ENCODE measurements at places on chromosomes 11 and 22. TPM values are rescaled to one million over a fixed set of nuclear protein-coding genes. Genes with fewer than 3 reads are reported as not detected.

DNA sequence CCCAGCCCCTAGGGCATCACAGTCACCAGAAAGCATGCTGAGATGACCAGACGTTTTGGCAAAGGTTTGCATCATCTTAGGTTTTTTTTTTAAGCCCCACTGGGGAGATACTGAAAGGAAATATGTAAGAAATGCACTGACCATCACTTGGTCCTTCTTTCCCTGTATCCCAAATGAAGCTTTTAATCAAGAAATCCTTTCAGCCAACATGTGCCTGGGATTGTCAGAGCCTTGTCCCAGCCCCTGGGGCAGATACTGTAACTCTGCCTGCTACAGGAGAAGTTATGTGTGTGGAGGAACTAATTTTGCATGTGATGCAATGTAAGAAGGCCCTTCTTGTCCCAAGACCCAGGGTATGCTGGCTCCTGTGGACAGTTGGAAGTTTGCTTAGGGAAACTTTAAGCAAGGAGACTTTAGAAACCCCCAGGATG is 65.6 kb downstream of the PPFIBP2 start:
- peaks cover 73% of the 10 kb centered on the region for H3K4me1 ChIP-seq
- no peak for DNase-seq
- peak overlapping the region; percentile 83 for H3K27ac ChIP-seq
- H3K36me3 ChIP-seq = no peaks in the 10 kb centered on the region
- no peak overlapping the region for H3K4me3 ChIP-seq

- H3K36me3 ChIP-seq = peaks cover 11% of the 10 kb centered on the region
- no peak for DNase-seq
- no peaks in the 10 kb centered on the region for H3K4me1 ChIP-seq
- H3K4me3 ChIP-seq = no peak overlapping the region
These were observed 277.4 kb upstream of the NARS2 start for GRCh38 chr11:78851878-78852586.

DNA sequence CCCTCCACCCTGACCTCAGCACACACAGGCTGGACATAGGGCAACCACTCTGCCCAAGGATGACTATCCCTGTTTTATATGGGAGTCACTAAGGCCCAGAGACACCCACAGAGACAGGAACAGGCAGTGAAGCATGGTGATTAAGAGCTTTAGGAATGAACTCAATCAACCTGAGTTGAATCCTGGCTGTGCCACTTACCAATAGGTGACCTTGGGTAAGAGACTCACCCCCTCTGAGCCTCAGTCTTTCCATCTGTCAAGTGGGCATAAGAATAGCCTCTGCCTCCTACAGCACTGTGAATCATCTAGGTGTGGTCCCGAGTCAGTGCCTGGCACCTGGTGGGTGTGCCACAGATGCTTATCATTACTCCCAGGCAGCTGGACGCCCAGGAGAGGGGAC is 6.8 kb downstream of the CRYBB1 start:
- H3K27me3 ChIP-seq = no peaks in the 10 kb centered on the region
- no peak overlapping the region for H3K4me3 ChIP-seq
- no peak for DNase-seq
- H3K4me1 ChIP-seq = no peaks in the 10 kb centered on the region
- no peaks in the 10 kb centered on the region for H3K36me3 ChIP-seq

The OR5B21 gene
- total RNA-seq = not detected

The DEUP1 gene
- not detected for total RNA-seq

DNA sequence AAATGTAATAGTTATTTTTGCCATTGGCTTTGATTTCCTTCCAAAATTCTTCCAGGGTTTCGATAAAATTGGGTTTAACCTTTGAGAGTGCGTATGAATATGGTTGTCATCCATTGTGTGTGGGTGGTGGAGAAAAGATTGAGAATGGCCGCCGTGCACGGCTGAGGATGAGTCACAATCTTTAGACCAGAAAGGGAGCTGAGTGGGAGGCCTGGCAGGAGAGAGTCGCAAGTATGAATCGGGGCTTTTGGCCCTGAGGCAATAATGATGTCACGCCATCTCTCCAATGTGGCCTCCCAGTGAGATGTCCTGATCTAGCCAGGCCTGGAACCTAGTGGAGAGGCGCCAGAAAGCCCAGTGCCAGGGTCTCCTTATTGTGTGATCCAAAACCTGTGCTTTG is 33.1 kb upstream of the SMPD1 start:
- peaks cover 14% of the 10 kb centered on the region for H3K4me1 ChIP-seq
- no peaks in the 10 kb centered on the region for H3K27me3 ChIP-seq
- DNase-seq = peak; percentile 53
- H3K36me3 ChIP-seq = no peaks in the 10 kb centered on the region
- H3K27ac ChIP-seq = peak overlapping the region; percentile 89

The OR5P2 gene
- not detected for total RNA-seq

The GRIA4 gene
- total RNA-seq = not detected

The ABCG4 gene
- not detected for total RNA-seq

DNA sequence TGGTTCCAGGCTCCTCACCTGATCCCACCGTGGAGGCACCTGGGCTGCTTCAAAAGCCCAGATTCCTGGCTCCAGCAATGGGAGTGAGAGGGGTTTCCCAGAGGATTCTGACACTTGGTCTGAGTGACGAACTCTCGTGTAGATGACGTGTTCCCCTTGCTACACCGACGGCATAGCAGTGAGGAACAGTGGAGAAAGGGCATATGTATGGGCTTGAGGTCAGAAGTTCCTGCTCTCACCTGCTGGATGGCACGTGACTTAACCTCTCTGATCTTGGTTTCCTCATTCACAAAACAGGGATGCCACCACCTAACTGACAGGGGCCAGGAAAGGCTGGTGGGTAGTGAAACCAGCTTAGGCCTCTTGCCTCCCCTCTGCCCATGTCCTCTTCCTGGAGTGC is 30.0 kb upstream of the ARFGAP3 start:
- H3K36me3 ChIP-seq = peaks cover 73% of the 10 kb centered on the region
- H3K27me3 ChIP-seq = no peaks in the 10 kb centered on the region
- no peaks in the 10 kb centered on the region for H3K4me1 ChIP-seq
- H3K4me3 ChIP-seq = no peak overlapping the region
- no peak for DNase-seq
- H3K27ac ChIP-seq = no peak overlapping the region

The SF3A1 gene
- 92.9 TPM for total RNA-seq

- no peaks in the 10 kb centered on the region for H3K36me3 ChIP-seq
- H3K4me3 ChIP-seq = no peak overlapping the region
- no peak overlapping the region for H3K27ac ChIP-seq
- no peaks in the 10 kb centered on the region for H3K27me3 ChIP-seq
These were observed 58.7 kb upstream of the SLC5A12 start for GRCh38 chr11:26780376-26781085.

The KCTD14 gene
- 0.96 TPM for total RNA-seq

DNA sequence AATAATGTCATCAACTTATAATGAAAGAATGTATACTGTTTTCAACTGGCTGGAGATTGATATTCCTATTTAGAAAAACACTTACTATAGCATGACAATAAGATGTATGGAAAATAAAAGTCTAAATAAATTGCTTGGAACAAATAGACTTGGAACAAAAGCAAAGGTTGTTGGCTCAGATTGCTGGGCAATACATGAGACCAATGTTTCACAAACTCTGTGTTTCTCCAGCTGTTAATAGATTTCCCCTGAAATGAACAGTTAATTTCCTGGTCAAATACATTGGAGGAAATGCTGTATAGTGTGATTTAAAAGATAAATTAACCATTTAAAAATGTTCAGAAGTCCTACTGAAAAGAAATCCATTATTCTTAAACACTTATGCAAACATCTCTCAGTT is 40.1 kb upstream of the CTSC start:
- no peak for DNase-seq
- H3K4me3 ChIP-seq = no peak overlapping the region
- H3K4me1 ChIP-seq = no peaks in the 10 kb centered on the region
- H3K27me3 ChIP-seq = no peaks in the 10 kb centered on the region

GRCh38 chr11:130634961-130635473 is 186.6 kb downstream of the ADAMTS15 start:
- H3K27ac ChIP-seq = no peak overlapping the region
- no peaks in the 10 kb centered on the region for H3K4me1 ChIP-seq
- no peaks in the 10 kb centered on the region for H3K36me3 ChIP-seq
- no peak for DNase-seq
- H3K27me3 ChIP-seq = no peaks in the 10 kb centered on the region
- no peak overlapping the region for H3K4me3 ChIP-seq

- H3K4me1 ChIP-seq = no peaks in the 10 kb centered on the region
- H3K27me3 ChIP-seq = peaks cover 25% of the 10 kb centered on the region
- DNase-seq = no peak
- no peaks in the 10 kb centered on the region for H3K36me3 ChIP-seq
- no peak overlapping the region for H3K27ac ChIP-seq
- no peak overlapping the region for H3K4me3 ChIP-seq
These were observed 14.0 kb upstream of the PAX6 start for GRCh38 chr11:31824879-31825837.

The KIF18A gene
- total RNA-seq = not detected

DNA sequence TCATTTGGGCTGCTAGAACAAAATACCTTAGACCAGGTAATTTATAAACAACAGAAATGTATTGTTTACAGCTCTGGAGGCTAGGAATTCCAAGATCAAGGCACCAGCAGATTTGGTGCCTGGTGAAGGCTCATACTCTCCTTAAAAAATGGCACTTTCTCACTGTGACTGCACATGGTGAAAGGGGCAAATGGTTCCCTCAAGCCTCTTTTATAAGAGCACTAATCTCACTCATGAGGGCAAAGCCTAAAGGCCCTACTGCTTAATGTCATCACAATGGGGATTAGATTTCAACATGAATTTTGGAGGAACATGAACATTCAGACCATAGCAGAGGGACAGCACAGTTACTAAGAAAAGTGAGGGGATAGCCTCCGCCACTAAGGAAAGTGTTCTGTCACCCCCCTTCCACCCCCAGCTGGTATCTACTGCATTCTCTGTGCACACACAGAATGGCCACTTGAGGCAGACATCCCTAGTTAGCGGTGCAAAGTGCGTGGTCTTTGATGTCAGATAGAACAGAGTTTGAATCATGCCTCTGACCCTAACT is 47.2 kb upstream of the CEP295 start:
- no peaks in the 10 kb centered on the region for H3K27me3 ChIP-seq
- H3K4me3 ChIP-seq = no peak overlapping the region
- no peaks in the 10 kb centered on the region for H3K36me3 ChIP-seq

GRCh38 chr11:12005476-12005875 is 3.0 kb downstream of the DKK3 start:
- H3K4me3 ChIP-seq = no peak overlapping the region
- peaks cover 33% of the 10 kb centered on the region for H3K4me1 ChIP-seq
- peak overlapping the region; percentile 88 for H3K27ac ChIP-seq
